ENCODE measurements at places on chromosomes 4 and X.

- DNase-seq: peak; percentile 19
These were observed at the start of gene TMLHE for GRCh38 chrX:155612312-155613224. Gene TMLHE, minus strand, starts transcription at chrX:155612952. Its CDS starts 67,676 bp downstream, at chrX:155545276.

GRCh38 chr4:84495118-84495793 lies 3.8 kb downstream of the NKX6-1 start:
- DNase-seq: no peak

- DNase-seq: no peak
These were observed 73.7 kb upstream of the GUCY1A1 start for GRCh38 chr4:155592938-155593297.

GRCh38 chr4:132662456-132662855 lies 486.6 kb upstream of the PCDH10 start:
- DNase-seq: no peak

GRCh38 chr4:72631296-72631695 lies 62.3 kb upstream of the ADAMTS3 start:
- DNase-seq: no peak

GRCh38 chr4:69532886-69533506 lies 37.3 kb upstream of the UGT2B4 start:
- no peak for DNase-seq

DNA sequence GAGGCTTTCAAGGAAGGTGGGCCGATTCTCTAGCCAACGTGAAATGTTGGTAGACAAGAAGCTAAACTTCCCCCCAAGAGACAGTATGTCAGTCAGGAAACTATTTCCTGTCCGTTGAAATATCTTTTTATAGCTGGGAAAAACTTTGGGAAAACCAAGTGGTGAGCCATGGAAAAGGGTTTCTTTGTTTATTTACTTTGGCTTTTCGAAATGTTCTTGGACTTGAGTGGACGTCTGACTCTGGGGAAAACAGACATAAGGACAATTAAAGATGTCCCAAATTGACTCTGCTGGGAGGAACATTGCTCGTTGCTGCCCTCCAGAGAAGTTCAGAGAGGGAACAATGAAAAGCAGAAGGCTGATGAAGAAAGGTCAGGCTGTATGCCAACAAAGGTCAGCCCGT lies 295.4 kb downstream of the RAPGEF2 start:
- DNase-seq: no peak

- no peak for DNase-seq
These were observed 19.0 kb downstream of the SMS start for GRCh38 chrX:21959362-21960051.

GRCh38 chr4:142040043-142040442 lies 403.7 kb downstream of the IL15 start:
- no peak for DNase-seq

DNA sequence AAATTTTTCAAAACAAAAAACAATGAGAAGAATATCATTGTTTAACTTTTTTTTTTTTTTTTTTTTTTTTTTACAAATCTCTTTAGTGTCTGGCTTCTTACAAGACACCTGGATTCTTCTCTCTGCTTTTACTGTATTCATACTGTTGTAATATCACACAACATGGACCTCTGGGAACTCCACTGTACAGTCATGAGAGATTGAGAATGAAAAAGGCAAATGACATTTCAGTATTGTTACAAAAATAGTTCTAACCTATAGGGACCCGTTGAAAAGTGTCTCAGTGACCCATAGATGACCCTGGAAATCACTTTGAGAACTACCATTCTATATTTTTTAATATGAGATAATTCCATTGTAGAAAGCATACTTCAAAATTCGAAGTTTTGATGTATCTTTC lies 124.4 kb downstream of the SLIT2 start:
- DNase-seq: no peak

GRCh38 chrX:78366576-78366975 lies 39.2 kb upstream of the CYSLTR1 start:
- no peak for DNase-seq

- no peak for DNase-seq
These were observed 121.6 kb upstream of the STK26 start for GRCh38 chrX:131901546-131901945.

GRCh38 chr4:65367306-65367705 lies 303.0 kb downstream of the EPHA5 start:
- no peak for DNase-seq

- no peak for DNase-seq
These were observed 369.7 kb downstream of the BCOR start for GRCh38 chrX:39728025-39728424.

DNA sequence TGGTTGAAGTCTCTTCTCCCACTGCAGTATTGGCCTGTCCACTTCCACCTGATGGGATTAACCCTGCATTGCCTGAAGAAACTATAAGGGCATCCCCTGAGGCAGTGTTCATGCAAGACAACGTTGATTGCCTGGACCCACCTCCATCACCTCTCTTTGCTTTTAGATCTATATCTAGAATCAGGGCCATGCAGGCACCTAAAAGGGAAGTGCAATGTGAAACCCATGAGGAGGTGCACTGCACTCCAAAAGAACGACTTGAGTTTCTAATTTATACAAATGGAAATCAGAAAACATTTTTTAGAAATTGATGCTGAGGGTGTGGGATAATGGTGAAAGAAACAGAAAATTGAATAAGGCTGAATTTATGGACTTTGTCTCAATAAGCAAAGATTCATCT lies 694.4 kb downstream of the TRAM1L1 start:
- no peak for DNase-seq

DNA sequence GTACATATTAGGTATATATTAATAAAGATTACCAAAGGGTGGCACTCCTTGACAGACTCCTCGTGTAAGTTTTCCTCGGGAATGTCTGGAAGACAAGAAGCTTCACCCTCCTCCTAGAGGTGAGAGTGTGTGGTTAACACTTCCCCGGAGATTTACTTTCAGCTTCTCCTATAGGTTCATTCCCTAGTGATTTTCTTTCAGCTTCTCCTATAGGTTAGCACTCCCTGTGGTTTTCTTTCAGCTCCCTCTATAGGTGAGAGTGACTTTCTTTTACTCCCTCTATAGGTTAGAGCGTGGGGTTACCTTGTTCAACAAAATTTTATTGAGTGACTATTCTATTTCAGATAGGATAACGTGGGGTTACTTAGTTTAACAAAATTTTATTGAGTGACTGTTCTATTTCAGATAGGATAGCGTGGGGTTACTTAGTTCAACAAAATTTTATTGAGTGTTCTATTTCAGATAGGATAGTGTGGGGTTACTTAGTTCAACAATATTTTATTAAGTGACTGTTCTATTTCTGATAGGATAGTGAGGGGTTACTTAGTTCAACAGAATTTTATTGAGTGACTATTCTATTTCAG lies 106.0 kb upstream of the PLAC1 start:
- DNase-seq: peak; percentile 6

DNA sequence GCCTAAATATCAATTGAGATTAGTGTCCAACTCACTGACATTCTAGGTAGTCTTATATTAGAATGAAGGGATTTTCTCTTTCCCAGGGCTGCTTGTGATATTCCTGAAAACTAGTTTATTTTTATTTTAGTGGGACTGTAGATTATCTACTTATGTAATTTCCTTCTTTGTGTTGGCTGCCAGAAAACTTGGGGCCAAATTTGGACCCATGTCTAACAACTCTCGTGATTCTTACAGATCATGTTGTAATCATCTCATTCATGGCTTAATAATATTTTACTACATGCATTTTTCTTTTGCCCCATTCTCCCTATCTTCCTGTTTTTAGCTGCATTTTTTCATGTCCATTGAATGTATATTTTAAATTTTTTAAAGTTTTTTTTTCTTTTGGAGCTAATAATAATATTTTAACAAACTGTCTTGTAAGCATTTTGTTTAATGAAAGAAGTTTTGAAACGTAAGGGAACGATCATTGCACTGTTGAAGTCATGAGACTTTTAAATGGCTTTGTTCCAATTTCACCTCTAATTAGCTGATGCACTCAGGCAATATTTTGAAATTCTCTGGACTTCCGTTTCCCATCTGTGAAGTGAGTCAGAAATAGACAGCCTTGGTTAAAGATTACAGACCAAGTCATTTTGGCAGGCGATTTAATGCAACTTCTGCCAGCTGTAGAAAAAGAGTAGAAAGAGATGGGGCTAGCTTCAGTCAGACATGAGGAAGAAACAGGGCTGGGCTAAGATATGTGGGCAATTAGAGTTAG lies 14.3 kb upstream of the TDO2 start:
- DNase-seq: no peak

DNA sequence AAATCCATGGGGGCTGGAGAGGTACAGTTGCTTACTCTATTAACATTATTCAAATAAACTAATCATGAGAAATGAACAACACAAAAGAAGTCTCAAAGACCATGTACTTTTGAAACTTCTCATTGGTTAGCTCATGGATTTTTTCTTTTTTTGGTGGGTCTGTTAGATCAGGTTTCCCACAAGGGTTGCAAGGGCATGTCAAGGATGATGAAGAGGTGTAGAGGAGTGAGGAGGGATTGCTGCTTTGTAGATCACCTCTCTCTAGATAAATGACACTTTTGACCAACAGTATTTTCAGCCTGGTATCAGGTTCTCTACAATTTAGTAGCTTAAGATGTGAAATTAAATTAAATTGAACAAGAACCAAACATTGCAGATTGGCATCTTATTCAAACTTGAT lies 417.9 kb upstream of the AGA start:
- DNase-seq: no peak

DNA sequence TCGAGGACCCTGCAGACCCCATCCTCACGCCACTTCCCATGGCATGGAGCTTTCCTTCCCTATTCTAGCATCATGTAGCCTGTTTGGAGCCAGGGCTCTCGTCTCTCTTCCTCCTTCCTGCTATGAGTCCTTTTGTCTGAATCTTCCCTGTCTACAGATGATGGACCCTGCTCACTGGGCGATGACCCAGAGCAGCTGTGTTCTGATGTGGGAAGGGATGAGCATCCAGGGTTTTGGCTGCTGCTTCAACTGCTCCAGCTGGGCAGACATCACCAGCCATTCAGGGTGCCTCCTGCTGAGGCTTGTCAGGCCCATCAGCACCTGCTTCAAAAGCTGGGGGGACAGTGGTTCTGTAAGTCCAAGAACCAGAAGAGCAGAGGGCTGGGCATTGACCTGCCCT lies 3.2 kb upstream of the CCKAR start:
- no peak for DNase-seq

- DNase-seq: peak; percentile 9
These were observed 254.5 kb upstream of the VEGFC start for GRCh38 chr4:177047070-177047850.

DNA sequence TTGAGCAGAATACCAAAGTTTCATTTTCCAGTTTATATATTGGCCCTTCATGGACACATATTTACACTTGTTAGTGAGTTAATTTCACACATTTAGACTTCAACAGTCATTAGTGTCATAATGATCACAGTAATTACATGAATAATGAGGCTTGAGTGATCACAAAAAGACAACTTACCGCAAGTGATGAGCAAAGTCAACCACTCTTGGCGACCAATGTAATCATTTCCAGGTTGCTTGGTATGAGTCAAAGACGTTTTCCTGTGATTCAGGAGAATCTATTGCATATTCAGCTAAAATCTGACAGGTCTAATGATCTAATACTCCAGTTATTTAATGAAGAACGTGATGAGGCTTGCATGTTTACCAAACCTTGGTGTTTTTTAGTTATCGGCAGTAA lies 407.9 kb upstream of the TENM3 start:
- DNase-seq: no peak

GRCh38 chr4:136841526-136841925 lies 690.8 kb downstream of the PCDH18 start:
- no peak for DNase-seq

GRCh38 chr4:142293536-142293935 lies 552.6 kb downstream of the INPP4B start:
- DNase-seq: no peak

DNA sequence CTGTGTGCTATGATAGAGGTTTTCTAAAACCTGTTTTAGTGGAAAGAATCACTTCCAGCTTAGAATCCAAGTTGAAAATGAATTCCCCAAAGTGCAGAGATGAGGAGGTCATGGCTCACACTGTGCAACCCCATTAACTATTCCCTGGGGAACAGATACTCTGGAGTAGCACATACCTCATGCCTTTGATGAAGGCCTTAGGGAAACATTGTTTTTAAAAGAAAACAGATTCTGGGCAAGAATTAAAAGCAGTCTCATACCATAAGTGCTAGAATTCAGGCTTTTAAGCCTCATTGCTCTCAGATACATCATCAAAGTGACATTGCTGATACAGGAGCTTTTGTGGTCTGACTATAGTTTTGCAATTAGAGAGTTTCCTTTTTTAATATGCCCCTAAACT lies 115.1 kb downstream of the NDST4 start:
- DNase-seq: no peak

- no peak for DNase-seq
These were observed 118.3 kb upstream of the PUDP start for GRCh38 chrX:7266288-7266687.

GRCh38 chr4:47519239-47519883 lies 34.3 kb downstream of the ATP10D start:
- no peak for DNase-seq

DNA sequence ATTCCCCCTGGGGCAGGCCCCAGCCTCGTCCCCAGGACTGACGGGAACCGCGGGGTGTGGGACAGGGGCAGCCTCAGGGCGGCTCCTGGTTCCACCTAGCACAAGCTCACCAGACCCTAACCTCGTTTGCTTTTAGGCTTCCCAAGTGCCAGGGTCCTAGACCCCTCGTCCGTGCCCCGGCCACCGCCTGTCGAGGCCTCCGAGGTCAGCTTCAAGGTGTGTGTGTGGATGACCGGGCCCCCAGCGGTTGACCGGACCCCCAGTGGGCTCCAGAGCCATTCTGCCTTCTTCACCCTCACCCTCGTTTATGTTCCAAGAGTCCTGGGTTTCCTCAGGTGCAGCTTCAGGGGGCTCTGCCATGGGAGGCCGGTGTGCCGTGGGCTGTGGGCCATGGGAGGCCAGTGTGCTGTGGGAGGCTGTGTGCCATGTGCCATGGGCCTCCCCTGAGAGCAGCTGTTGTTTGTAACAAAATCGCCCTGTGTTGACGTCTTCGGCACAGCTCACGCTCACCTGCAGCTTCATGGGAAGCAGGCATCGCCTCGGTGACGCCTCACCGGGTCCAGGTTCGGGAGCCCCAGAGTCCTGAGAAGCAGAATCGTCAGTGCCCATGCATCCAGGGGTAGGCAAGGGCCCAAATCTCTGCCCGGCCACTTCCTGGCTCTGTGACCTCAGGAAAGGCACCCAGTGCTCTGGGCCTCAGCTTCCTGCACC lies 43.0 kb upstream of the HMX1 start:
- DNase-seq: no peak

- no peak for DNase-seq
These were observed 174.5 kb downstream of the SMIM20 start for GRCh38 chr4:26088433-26088928.

GRCh38 chr4:183541010-183541751 lies 36.3 kb downstream of the ING2 start:
- DNase-seq: no peak

GRCh38 chrX:51855698-51856097 lies 37.7 kb upstream of the MAGED1 start:
- DNase-seq: no peak

DNA sequence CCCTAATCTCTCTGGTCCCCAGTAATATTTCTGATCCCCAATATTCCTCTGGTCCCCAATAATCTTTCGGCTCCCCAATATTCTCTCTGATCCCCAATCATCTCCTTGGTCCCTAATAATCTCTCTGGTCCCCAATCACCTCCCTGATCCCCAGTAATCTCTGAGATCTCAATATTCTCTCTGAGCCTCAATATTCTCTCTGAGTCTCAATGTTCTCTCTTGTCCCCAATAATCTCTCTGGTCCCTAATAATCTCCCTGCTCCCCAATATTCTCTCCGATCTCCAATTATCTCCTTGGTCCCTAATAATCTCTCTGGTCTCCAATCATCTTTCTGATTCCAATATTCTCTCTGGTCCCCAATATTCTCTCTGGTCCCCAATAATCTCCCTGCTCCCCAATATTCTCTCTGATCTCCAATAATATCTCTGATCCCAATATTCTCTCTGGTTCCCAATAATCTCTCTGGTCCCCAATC lies 17.9 kb downstream of the P2RY8 start:
- DNase-seq: no peak

All from NCI-H1694 treated with DMSO at 0.1 percent for 48 hours (cell line).